ENCODE measurements at places on chromosomes 5 and 9. TPM values are rescaled to one million over a fixed set of nuclear protein-coding genes. Genes with fewer than 3 reads are reported as not detected.

- DNase-seq: no peak
Measured at GRCh38 chr5:126248611-126249010, 174.6 kb upstream of the GRAMD2B start.

GRCh38 chr9:102700936-102701335 is 294.2 kb upstream of the CYLC2 start:
- DNase-seq: no peak

DNAH5 gene
- 0.12 TPM for total RNA-seq

- no peak for DNase-seq
Measured at GRCh38 chr9:116452634-116453033, 234.5 kb upstream of the TRIM32 start.

DNA sequence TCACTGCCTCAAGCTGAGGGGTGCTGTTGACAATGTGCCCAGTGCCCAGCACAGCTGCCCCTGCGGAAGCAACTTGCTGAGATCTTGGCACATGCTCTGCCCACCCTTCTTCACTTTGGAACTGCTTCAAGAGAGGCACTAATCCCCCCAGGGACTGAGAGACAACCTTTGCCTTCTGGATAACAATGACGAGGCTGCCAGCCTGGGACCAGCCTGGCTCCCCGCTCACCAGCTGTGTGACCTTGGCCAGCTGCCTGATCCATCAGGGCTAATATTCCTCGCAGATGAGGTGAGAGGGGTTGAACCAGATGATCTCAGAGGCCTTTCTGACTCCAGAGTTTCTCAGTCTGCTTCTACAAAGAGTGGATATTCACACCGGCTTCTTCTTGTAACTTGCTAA is 81.0 kb downstream of the SHB start:
- DNase-seq: no peak

GRCh38 chr5:113574417-113574816 is 60.9 kb downstream of the YTHDC2 start:
- DNase-seq: no peak

MTAP gene
- total RNA-seq: 106 TPM

GNG10 gene
- 37.8 TPM for total RNA-seq

DNA sequence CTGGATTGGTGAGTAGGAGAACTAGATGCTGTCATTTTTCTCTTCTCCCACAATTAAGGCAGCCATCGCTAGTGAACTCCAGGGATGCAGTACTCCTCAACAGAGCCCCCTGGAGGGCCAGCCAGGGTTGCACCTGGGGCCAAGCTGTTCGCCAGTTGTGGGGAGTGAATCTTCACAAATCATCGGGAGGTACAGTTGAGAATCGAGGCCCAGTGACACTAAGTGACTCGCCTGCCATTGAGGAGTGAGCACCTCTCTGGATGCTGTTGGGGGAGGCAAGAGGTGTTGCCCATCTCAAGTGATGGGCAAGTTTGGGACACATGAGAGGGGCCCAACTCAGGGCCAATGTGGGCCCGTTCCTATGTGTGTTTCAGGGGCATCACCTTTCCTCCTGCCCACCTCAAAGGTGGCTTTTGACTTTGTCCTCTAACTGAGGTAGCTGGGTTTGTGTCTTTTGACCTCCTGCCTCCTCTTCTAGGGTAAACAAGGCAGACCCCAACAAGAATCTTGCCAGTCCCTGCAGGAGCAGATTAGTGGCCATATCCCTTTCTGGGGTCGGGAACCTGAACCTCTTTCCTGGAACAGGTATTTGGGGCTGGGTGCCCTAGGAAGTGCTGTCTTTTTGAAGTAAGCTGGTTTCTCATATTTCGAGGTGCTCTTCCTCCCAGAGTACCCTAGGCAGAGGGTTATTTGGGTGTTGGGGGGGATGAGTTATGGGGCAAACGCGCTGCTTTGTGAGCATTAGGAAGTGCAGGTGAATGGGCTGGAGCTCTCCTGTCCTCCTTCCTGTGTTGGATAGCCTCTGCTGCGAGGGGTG is 181.2 kb downstream of the MACROH2A1 start:
- no peak for DNase-seq

DNA sequence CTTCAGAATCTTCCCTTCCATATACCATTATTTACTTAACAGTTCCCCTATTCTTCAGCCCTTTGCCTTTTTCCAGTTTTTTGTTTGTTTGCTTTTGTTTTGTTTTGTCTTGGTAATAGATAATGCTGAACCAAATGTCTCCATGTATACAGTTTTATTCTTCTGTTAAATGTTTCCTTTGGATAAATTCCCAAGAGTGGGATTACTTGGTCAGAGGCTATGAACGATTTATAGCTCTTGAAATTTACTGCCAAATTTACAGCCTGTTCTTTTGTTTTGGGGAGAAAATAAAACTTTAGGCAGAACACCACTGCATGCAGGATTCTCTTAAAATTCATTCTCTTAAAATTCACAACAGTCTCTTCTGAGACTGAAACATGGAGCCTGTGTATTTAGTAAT is 38.6 kb downstream of the NR4A3 start:
- DNase-seq: no peak
